Inflammatory macrophage (primary cell): ENCODE measurements at places on chromosomes 3 and 15.

DNA sequence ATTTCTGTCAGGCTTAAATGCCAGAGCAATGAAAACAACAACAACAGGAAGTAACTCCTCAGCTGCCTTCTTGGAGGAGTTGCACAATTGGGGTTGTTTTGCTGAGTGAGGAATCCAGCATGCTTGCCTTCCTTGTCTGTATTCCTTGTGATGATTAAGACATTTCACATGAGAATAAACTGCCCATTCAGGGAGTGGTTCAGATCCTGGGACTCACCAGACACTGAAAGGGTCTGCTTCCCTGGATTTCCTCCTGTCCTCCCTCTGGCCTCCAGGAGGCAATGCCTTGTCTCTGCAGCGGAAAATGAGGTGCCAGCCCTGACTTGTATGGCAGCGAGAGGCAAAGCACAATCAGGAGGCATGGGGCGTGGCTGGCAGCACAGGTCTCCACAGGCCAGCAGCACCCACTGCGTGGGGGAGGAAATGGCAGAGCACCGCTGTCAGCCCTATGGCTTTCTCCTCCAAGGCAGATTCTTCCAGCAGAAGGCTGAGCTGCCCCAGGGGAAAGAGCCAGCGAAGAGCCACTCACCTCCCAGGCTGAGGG is 41.5 kb downstream of the RBP2 start:
- DNase-seq, result peak; percentile 83

DNA sequence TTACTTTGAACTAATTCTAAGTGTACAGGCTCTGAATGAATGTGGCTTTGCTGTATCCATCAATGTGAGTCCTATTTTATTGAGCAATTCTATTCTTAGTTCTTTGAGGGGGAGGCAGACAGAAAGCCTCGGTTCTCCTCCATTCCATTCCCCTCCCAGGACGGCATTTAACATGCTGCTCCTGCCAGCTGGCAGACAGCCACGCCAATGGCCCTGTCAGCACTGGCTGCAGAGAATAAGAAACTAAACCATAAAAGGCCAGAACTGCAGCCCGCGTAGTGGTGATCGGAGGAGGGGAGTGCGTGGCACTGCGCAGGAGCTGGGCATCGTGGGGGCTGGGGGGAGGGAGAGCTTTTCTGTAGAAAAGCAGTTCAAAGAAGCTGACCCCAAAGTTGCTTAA is 76.0 kb upstream of the HACD2 start:
- no peak for DNase-seq

- peak; percentile 57 for DNase-seq
These were observed 28.1 kb downstream of the NKIRAS1 start for GRCh38 chr3:23888617-23889228.

GRCh38 chr3:29176501-29176900 is 104.4 kb upstream of the RBMS3 start:
- no peak for DNase-seq

- peak; percentile 12 for DNase-seq
These were observed 441.9 kb upstream of the MDFIC2 start for GRCh38 chr3:70754314-70754713.

DNA sequence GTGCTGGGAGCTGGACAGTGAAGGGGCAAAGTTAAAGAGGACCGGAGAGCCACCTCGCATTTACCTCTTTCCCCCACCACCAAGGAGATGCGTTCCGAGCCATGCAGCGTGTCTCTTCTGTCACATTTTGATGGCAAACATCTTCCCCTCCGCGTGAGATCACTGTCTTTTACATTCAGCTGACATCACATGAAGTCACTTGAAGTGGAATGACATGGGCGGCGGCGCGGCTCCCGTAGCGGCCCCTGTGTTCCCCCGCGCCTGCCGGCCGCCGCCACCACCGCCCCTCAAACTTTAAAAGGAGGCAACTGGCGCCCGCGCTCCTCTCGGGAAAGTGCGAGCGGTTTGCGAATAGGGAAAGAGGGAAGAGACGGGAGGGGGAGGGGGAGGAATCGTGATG is at the start of gene FEZF2:
Gene FEZF2, minus strand, starts transcription at position 336 of the 400 bp plus-strand sequence. CDS start 682 bp downstream, outside the sequence.
- no peak for DNase-seq

- peak; percentile 28 for DNase-seq
These were observed 40.5 kb downstream of the CCNL1 start for GRCh38 chr3:157119369-157119951.

GRCh38 chr3:189673535-189673934 is 42.3 kb downstream of the TP63 start:
- no peak for DNase-seq

DNA sequence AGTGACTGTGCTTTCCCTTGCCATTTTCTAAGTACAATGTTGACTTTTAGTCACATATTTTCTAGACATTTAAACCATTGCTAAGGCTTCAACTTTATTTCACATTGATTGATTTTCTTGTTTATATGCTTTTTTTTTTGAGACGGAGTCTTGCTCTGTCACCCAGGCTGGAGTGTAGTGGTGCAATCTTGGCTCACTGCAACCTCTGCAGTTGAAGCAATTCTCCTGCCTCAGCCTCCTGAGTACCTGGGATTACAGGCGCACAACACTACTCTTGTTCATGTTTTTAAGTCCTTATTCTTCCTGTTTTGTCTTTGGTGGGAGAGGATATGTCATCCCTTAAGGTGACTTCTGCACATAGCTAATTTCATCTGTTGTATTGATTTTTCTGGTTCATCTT is 74.9 kb upstream of the LRRFIP2 start:
- DNase-seq, result no peak

GRCh38 chr3:14224895-14225294 is 46.3 kb downstream of the LSM3 start:
- no peak for DNase-seq

GRCh38 chr3:14590569-14590968 is 50.4 kb upstream of the GRIP2 start:
- no peak for DNase-seq

DNA sequence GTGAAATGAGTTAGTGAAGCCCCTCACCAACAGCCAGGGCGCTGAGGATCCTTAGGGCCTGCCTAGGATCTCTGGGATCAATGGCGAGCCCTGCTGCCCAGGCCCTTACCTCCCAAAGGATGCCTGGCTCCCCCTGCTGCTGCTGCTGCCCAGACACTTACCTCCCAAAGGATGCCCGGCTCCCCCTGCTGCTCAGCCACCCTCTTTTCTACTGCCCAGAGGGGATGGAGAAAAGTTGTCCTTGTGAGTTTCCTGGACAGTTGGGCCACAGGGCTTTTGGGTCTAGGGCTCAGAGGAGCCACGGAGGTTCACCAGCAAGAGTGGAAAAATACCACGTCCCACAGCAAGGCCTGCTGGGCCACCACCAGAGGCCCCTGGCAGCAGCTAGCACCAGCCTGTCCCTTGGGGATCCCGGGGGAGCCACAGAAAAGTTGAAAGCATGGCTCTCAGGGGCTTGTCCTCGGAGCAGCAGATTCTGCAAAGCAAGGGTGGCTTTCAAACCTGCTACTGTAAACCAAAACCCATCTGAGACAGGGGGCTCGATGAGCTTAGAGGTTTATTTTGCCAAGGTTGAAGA is 59.4 kb downstream of the SLC6A6 start:
- no peak for DNase-seq

DNA sequence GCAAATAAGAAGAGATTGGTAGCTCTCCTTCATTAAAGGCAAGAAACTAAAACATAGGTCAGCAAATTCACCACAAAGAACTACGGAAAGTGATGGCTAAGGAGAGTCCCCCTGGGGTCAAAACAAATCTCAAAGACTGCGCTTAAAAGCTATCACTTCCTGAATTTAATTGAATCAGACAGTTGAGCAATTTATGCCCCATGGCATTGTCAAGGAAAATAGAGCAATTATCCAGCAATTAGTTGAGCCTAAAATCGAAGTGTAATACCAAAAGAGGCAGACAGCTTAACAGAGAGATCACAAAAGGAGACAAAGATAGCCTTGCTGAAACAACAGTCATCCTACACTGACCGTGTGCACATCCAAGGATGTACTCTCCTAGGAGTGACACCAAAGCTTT is 74.4 kb upstream of the SCN10A start:
- DNase-seq, result no peak

DNA sequence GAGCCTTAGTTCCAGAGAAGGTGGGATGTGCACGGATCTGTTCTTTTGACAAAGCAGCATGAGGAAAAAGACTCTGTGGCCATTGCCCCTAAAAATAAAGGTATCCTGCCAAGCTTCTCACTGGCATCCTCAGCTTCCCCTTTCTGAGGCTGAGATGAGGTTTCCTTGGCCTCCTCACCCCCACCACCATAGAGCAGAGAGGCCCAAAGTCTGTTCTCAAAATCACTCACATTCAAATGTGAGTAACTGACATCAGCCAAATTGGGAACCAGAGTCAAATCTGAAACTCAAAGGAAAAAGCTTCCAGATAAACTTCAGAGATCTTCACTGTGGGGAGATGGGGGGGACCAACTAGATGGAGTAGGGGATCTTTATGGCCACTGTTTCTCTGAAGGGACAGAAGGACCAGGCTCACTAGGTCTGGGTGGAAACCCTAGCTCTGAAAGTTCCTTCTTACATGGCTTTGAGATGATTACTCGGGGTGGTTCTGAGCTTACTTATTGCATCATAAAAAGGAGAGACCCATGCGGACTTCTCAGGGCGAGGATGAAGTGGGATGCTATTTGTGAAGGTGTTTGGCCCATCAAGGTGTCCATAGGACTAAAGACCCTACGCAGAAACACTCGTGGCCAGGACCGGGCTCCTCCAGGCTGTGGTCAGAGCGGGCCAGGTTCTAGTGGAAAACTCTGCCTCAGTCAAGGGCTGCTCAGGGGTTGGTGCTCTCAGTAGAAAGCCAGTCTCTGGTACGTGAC is 61.5 kb upstream of the MEF2A start:
- peak; percentile 49 for DNase-seq

GRCh38 chr3:76010252-76010651 is 224.9 kb upstream of the ZNF717 start:
- DNase-seq, result no peak

GRCh38 chr3:159443266-159443665 is 545.4 kb upstream of the IL12A start:
- no peak for DNase-seq

DNA sequence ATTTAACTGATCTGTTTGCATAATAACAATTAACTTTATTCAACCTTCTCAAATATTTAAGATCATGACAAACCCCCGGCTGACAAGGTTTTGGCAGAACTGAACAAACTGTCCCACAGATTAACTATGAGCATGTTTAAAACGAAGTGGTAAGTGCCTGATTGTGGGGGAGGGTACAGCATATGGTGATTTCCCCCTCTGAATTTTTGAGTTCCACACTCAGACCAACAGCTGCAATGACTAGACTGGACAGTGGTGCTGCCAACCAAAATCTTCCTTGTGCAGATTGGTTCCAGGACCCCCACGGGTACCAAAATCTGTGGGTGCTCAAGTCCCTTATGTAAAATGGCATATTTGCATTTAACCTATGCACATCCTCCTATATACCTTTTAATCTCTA is 449.5 kb downstream of the SHQ1 start:
- DNase-seq, result no peak

DNA sequence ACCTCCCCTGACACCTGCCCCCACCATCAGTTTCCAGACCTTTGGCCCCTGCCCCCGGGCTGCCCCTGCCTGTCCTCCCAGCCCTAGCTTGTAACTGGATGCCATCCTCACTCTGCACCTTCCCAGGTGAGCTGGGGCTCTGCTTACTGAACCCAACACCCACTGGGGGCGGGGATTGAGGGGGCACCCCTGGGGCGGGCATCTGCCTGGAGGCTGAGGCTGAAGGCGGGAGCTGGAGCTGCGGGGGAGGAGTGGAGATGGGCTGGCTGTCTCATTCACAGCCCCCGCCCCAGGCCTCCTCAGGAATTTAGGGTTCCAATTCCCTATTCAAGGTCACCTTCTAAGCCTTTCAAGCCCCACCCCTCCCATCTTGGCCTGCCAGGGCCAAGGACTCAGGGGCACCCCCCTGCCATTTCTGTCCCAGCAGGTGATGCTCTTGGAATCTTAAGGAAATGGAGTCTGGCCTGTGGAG is 17.7 kb downstream of the PIF1 start:
- no peak for DNase-seq

- no peak for DNase-seq
These were observed 31.4 kb upstream of the SEC13 start for GRCh38 chr3:10352146-10352911.

- DNase-seq, result no peak
These were observed 32.4 kb downstream of the SEC61A1 start for GRCh38 chr3:128084675-128085021.

- DNase-seq, result no peak
These were observed 75.2 kb downstream of the CHRNA7 start for GRCh38 chr15:32105258-32106241.

- DNase-seq, result peak; percentile 74
These were observed 243.5 kb upstream of the UBE2E2 start for GRCh38 chr3:22959593-22959992.

DNA sequence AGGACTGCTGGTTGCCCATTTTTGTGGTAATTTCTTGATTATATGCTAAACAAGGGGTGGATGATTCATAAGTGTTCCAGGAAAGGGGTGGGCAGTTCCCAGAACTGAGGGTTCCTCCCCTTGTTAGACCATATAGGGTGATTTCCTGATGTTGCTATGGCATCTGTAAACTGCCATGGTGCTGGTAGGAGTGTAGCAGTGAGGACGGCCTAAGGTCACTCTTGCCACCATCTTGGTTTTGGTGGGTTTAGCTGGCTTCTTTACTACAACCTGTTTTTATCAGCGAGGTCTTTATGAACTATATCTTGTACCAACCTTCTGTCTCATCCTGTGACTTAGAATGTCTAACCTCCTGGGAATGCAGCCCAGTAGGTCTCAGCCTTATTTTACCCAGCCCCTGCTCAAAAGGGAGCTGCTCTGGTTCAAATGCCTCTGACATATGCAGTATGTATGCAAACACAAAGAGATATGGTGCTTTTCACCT is 46.2 kb downstream of the C3orf38 start:
- peak; percentile 12 for DNase-seq

DNA sequence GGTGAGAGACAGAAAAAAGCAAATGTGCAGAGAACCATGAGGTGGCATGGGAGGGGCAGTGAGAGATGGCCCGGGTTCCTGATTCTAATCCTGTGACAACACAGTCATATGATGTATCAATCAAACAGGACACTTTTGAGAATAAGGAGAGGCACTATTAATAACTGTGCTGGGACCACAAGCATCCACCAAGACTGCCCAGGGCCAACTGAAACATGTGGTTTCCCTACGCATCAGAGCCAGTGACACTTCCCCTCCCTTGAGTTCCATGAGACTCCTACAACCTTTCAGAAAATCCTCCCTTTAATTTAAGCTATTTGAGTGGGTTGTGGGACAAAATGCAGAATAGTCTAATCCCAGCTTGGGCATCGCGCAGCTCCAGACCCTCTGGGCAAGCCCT is 17.4 kb downstream of the SH3BP5 start:
- DNase-seq, result peak; percentile 77

GRCh38 chr3:142355692-142356091 is 92.1 kb downstream of the XRN1 start:
- DNase-seq, result no peak

GRCh38 chr15:57422113-57422754 is 45.9 kb downstream of the CGNL1 start:
- no peak for DNase-seq
